Suppressor macrophage (primary cell): ENCODE measurements at places on chromosomes 4 and X.

- DNase-seq: no peak
Measured at GRCh38 chr4:186217733-186218293, 9.5 kb upstream of the KLKB1 start.

DNA sequence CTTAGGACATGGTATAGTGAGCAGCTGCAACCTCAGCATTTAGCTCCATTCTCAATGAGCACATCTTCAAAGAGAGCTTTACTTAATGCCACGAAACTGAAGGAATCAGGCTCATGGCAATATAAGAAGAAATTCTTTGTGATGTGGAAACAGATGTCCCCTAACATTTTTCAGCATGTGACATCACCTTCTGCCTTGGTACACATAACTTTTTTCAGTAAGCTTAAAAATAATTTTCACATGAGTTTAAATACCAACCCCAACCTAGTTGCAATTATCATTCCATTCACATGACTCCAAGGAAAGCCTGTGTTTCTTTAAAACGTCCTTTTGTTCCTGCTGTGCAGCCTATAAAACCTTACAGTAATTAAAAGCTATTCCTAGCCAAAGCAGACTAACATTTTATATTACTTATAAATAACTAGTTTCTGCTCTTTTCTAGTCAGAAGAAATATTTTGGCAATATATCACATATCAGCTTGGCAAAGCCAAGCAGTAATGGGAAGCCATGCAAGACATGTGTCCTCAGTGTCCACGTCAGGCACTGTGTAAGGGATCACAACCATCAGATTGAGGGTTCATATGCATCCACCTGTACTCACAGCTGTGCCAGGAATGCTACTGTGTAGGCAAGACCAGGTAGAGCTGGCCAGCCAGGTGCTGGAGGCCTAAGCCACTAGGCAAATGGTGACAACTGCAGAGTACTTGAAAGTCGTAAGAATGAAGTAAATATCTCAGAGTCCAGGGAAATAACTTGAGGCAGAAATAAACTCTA, 466.6 kb downstream of the INPP4B start:
- no peak for DNase-seq

- DNase-seq: no peak
Measured at GRCh38 chrX:136867096-136867491, 13.4 kb downstream of the RBMX start.

- no peak for DNase-seq
Measured at GRCh38 chrX:87805829-87806490, 288.4 kb downstream of the KLHL4 start.
